ENCODE measurements at places on chromosomes 6 and 20.

DNA sequence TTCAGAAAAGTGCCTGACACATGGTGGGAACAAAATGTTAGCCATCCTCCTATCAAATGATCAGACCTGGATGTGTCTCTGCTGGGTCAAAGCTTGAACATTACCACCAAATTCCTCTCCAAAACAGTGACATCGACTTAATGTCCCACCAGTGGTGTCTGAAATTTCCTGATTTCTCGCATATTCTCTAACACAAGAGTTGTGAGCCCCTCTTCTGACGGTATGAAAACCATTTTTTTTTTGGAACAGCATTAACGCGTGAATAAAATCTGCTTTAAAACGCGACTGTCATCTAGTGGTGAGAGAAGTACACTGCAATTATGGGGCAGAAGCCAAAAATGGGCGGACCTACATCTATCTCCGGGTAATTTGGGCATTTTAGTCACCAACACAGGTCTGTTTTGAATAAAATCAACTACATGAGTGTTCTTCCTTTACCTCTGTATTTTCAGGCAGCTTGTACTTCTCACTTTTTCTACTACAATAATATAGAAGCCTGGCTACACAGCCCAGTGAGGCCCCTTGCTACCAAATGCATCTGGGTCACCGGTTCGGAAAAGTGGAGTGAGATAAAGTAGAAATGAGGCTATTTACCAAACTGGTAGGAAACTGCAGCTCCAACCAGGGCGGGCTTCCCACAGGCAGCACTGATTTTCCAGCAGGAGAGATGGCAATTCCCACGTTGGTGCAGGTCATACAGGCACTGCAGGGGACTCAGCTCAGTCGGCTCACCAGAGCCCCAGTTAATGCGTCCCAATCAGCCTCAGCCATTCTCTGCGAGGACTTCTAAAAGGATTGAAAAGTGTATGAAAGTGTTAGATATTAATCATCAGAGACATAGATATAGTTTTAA is 27.4 kb downstream of the MGME1 start:
- no peak for DNase-seq

GRCh38 chr6:2798586-2799134 is 33.5 kb downstream of the WRNIP1 start:
- DNase-seq: no peak

DNA sequence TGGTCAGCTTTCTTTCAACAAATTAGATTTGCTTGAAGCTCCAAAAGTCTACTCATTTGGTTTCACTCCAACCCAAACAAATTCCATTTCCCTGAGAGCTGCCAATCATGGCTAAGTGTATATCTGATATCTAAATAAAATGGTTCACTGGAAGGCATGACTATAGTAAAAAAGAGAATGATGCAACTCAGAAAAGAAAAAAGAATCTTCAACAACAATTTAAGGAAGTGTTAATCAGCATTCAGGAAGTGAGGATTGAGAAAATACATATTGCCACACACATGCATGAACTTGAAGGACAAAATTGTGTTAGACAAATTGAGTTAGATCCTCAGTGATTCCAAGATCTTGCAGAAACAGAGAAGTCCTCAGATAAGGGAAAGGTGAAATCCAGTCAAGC is 972.9 kb upstream of the FLRT3 start:
- DNase-seq: no peak

- DNase-seq: no peak
These were observed 90.4 kb downstream of the CARMIL1 start for GRCh38 chr6:25369433-25370177.

GRCh38 chr20:24109537-24109936 is 121.0 kb upstream of the GGTLC1 start:
- DNase-seq: no peak

DNA sequence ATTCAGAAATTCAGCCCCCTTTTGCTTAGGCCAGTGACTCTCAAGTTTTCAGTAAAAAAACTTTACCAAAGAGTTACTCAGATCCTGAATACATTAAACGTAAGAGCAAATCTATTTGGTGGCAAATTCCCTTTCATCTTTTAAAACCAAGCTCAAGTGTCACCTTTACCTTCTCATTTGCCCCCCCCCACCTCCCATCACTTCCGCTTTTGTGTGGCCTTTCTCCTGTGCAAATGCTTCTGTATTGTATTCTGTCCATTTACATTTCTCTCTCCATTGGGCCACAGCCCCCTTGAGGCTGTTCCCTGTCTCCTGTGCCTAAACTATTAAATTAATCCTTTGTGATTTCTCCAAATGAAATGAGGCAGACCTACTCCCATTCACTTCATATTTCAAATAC is 1.9 kb downstream of the NOL7 start:
- no peak for DNase-seq

DNA sequence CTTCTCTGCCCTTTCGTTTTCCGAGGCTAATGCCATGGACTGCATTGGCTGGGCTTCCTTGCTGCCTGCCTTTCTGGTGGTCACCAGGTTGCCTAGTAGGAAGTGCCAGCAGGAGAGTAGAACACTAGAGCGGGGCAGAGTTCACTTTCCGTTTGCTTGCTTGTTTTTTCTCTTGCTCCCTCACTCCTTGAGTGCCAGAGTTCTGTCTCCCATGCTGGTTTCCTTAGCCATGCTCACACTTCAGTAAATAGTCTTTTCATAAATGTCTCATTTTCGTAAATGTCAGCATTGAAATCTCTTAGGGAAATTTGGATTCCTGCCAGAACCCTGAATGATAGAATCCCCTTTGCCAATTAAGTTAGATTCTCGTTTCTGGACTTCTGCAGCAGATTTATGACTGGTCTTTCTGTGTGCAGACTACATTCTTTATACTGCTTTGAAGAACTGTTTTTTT is 63.9 kb downstream of the FAM83B start:
- DNase-seq: no peak

DNA sequence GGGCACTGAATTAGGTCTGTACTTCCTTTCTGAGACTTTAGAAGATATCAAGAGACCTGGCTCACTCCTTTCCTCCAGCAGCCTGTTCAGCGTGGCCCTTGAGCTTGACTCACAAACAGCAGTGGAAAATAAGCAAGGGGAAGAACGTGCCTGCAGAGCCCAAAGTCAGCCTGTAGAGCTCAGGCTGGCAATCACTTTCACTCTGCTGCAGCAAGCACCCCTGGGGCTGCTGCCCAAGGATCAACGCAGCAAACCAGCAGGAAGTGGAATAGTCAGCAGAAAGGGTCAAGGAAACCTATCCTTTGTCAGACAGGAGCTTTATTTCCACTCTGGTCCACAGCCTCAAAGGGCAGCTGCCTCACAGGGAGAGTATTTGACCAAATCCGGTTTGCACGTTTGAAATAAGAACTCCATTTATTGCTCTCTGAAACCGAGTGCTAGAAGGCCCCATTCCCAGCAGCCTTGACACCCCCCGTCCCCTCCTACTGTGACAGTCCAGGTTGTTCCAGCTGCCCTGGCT is 77.4 kb downstream of the PRDM1 start:
- no peak for DNase-seq

DNA sequence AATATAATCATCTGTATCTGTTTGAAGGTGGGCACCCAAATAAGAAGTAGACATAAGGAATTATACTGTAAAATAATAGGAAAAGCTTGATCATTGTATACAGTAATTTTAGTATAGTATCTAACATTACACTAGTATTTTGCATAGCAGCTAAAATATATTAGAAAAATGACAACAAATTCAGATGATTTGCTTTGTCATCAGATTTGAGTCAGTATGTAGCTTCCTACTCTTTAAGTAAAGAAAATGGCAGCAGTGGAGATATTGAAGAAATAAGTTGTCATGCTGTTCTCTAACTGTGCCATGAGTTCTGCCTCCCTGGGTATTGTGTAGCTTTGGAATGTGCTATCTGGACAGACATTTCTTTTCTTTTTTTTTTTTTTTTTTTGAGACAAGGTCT is 74.4 kb downstream of the TIAM2 start:
- DNase-seq: no peak

- no peak for DNase-seq
These were observed 38.7 kb downstream of the DOK5 start for GRCh38 chr20:54514028-54514607.

DNA sequence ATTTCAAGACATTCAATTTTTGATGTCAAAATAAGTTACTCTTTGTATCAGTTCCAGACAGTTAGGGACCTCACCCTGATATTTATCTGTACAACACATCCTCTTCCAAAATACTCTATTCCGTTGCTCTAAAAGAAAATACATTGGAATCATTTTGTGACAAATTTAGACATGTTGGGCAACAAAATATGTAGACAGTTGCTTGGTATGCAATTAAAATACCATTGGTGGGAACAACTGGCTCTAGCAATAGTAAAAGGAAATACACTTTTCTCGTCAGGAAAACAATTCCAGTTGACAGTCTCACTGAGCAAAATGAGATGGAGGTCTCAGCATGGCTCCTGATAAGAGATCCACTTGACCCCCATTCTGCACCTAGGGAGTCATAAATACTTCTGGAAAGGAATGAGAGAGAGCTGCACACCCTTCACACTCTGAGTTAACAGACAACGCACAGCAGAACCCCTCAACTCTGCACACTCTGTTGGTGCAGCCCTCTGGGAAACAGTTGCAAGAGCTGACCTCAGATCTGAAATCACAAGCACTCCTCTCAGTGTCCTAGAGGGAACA is 171.3 kb upstream of the NT5E start:
- DNase-seq: no peak

DNA sequence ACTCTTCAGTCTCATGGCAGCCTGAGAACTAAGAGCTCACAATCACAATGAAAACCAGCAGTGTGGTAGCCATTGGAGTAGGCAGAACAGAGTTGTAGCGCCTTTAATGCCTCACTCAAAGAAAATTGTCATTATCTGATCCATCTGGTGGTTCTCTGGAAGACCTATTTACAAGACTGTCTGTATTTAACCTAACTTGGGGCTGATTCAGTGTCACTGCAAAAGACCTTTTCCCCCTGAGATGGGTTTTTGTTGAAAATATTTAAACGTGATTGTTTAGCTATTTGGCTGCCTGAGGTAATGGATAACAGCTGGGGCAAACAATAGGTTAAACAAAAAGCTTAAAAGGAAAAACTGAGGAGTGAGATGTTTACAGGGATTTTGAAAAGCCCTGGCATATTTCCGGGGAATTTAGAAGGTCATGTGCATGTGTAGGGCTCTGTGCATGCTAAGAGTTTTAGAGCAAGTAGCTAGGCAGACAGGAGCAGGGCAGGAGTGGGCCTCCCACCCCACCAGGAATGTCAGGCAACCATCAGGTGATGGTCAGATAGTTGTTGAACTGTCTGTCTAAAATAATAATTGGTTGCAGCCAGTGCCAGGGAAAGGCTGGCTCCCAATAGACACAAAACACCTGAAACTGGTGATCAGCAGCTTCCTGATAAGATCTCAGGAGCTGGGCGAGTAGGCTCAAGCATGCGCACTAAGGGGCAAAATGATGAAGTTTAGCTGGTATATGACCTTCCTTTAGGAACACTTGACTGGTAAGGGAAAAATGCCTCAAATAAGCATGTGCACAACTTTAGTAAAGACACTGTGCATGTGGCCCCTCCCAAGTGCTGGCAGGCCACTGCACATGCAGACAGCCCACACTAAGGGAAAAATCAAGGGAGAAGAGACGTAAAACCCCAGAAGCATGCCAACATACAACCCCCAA is 70.8 kb upstream of the AKIRIN2 start:
- no peak for DNase-seq

Measured in stimulated activated CD8-positive, alpha-beta memory T cell treated with anti-CD3 and anti-CD28 coated beads, Interleukin-7, amount 100 ng/mL, for 1 hour (primary cell).